ENCODE measurements at places on chromosomes 11 and 22.

- DNase-seq, result no peak
These were observed 11.2 kb downstream of the C11orf58 start for GRCh38 chr11:16749666-16750065.

DNA sequence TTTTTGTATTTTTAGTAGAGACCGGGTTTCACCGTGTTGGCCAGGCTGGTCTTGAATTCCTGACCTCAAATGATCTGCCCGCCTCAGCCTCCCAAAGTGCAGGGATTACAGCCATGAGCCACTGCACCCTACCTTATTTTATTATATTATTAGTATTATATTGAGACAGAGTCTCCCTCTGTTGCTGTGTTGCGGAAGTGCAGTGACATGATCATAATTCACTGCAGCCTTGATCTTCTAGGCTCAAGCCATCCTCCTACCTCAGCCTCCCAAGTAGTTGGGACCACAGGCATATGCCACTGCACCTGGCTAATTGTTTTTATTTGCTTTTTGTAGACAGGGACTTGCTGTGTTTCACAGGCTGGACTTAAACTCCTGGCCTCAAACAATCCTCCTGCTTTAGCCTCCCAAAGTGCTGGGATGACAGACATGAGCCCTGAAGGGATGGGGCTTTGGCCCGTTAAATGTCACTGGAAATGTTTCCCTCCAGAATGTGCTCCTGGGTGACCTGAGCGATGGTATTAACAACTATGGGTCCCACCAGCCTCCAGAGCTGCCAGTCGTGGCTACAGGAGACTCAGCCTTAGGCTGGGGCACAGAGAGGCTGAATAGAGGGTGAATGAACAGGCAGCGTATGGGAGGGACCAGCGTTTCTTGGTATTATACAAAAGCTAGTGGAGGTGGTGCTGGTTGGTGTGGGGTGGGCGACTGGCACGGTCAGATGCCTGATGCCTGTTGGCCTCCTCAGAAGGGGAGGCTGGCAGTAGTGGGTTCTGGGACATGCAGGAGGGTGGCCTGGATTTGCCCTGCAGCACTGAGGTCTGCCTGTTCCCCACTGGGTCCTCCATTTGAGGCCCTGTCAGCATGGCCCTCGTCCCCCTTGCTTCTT lies 7.3 kb downstream of the TANGO2 start:
- DNase-seq, result no peak

DNA sequence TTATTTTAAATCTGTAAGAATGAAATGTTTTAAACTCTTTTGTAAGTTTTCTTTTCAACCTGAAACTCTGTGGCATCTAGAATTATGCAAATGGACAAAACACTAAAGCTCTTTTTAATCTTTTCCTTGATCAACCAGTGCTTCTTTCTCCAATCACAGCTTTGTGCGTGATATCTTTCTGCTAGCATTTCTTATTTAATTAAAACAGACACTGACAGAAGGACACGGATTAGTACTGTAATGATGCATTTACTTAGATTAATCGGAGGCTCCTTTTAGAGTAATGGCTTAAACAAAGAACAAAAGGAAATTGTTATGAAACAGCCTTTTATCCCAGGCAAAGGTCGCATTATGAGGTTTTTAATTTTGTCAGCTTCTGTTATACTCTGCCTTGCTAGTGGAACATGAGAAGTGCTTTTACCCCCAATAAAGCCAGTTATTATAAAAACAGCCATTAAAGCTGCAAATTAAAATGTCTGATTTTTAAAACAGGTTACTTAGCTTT lies 48.5 kb upstream of the SOX6 start:
- no peak for DNase-seq

DNA sequence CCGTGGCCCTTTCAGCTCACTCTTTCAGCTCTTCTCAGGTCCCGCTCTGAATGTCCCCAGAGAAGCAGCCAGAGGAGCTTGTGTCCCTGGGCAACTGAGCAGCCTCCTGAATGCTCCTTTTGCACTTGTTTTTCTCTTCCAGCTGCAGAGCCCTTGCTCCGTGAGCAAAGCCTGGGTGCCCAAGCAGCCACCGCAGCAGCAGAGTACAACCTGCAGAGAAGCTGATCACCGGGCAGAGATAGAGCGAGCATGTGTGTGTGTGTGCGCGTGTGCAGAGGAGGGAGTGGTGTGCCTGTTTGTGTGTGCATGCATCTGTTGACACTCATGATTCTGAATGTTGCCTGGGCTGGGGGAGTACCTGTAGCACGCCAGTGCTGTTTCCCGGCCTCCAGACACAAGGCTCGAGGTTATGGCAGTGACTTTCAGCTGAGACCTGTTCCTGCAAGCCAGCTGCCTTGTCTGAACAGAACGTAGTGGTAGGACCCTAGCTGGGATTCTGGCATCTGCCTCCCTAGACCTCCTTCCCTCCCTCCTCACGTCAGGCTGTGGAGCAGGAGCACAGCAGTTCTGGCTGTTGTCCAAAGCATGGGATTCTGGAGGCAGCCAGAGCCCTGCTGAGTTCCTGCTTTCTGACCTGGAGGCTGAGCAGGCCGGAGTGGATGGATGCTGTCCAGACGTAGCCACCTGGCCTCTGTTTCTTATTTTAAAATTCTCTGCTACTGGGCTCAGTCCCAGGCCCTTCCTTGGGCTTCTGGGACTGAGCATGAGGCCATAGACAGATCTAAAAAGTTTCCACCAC lies 4.5 kb upstream of the MAPK8IP1 start:
- DNase-seq, result no peak

GRCh38 chr11:94171693-94172440 lies 43.2 kb downstream of the PANX1 start:
- peak; percentile 27 for DNase-seq

DNA sequence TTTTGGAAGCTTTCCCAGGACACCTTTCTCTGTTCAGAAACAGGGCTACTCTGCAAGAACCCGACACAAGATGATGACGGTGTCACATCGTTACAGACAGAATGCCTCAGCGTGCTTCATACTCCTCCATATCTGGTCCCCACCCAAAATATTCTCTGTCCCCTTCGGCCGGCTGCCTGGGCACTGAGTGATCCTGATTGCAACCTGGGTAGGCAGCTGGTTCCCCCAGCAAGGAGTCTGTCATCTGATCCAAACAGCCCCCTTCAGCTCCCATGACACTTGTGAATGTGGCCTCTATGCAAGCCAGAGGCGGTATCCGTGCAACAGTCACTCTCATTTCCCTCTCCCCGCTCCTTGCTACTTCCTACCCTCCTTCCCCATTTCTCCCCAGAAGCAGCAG lies 431.7 kb upstream of the B3GAT1 start:
- DNase-seq, result no peak

DNA sequence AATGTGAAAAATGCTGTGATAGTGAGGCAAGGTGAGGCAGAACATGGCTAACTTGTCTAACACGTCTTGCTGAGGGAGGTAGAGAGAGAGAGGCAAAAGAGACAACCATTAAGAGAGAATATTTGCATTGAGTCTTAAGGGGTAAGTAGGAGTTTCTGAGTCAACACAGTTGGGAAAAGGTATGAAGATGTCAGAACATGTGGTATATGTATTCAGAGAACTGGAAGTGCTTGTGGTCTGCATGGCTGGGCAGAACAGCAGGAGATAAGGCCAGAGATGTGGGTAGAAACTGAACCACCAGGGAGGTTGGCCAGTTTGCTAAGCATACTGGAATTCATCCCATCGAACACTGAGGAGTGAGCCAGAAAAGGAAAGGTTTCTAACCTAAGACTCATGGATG lies 25.0 kb upstream of the SLC5A1 start:
- no peak for DNase-seq

GRCh38 chr11:79025097-79025496 lies 415.7 kb downstream of the TENM4 start:
- DNase-seq, result no peak

- DNase-seq, result no peak
These were observed 38.2 kb downstream of the BRD1 start for GRCh38 chr22:49789289-49790141.

GRCh38 chr11:118263695-118264568 lies at the start of gene MPZL2:
TSS of gene MPZL2 (minus strand) at chr11:118264297. CDS start at chr11:118264153, 144 bp downstream.
- DNase-seq, result peak; percentile 23

- no peak for DNase-seq
These were observed 566.3 kb upstream of the CADM1 start for GRCh38 chr11:116070520-116070919.

GRCh38 chr11:50423208-50423607 lies 390.5 kb downstream of the OR4C45 start:
- DNase-seq, result no peak

DNA sequence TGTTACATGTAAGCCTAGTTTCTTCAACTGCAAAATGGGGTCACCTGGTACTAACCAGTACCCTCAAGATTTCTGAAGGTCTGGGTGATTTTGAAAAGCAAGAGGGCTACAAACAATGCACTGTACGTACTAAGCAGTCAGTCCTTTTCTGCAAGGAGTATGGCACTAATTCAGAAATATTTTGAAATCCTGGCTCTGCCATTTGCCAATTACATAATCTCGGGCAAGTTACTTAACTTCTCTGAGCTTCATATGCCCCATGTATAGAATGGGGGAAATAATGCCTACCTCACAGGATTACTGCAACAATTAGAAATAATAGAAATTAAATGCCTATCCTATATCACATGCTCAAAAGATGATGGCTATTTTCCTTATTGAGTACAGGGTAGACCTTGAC lies 60.7 kb upstream of the CCDC89 start:
- no peak for DNase-seq

DNA sequence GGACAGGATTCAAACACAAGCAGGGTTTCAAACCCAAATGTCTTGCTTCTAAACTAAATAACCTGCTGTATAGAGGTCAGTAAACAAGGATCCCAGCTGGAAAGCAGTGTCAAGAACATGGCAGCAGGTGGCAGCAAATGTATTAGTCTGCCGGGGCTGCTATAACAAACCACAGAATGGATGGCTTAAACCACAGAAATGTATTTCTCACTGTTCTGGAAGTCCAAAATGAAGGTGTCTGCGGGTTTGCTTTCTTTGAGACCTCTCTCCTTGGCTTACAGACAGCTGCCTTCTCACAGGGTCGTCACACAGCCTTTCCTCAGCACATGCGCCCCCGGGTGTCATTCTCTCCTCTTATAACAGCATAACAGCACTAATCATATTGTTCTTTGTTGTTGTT lies 65.1 kb upstream of the LRRC55 start:
- DNase-seq, result no peak

GRCh38 chr11:59011655-59012397 lies 72.5 kb downstream of the GLYATL1 start:
- no peak for DNase-seq

- no peak for DNase-seq
These were observed 349.4 kb downstream of the METTL15 start for GRCh38 chr11:28457481-28458065.

DNA sequence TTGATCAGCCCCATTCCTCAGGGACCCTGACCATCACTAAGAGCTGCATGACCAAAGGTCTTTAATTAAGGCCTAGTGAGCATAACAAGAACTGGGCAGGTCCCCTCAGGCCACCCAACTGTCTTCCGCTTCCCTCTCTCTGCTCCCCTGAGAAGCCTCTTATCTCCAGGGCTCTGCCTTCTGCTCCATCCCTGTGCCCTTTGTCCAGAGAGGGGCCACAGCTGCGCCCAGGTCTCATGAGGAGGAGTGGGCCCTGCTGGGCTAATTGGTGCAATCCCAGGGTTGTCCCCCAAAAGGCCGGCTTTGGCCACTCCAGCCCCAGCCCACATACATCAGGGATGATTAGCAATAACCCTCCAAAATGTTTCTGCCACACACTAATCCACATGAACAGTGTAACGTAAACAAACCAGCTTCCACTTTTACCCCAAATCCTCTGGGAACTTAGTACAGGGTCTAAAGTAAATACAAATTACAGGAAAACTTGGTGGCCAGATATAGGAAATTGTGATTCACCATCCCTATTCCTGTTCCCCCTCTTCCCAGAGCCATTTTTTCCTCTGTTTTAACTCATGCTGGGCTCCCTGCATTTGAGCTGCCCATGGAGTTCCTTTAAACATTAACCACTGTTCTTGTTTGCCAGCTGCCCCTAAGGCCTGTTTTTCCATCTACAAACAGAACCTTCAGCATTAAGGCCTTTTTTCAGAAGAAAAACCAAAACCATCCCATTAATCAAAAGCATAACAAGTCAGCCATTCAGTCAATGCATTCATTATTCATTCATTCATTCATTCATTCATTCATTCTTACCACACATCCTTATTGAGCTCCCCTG lies 34.6 kb upstream of the CAVIN3 start:
- DNase-seq, result no peak

- no peak for DNase-seq
These were observed 118.9 kb upstream of the PARVA start for GRCh38 chr11:12258451-12258850.

DNA sequence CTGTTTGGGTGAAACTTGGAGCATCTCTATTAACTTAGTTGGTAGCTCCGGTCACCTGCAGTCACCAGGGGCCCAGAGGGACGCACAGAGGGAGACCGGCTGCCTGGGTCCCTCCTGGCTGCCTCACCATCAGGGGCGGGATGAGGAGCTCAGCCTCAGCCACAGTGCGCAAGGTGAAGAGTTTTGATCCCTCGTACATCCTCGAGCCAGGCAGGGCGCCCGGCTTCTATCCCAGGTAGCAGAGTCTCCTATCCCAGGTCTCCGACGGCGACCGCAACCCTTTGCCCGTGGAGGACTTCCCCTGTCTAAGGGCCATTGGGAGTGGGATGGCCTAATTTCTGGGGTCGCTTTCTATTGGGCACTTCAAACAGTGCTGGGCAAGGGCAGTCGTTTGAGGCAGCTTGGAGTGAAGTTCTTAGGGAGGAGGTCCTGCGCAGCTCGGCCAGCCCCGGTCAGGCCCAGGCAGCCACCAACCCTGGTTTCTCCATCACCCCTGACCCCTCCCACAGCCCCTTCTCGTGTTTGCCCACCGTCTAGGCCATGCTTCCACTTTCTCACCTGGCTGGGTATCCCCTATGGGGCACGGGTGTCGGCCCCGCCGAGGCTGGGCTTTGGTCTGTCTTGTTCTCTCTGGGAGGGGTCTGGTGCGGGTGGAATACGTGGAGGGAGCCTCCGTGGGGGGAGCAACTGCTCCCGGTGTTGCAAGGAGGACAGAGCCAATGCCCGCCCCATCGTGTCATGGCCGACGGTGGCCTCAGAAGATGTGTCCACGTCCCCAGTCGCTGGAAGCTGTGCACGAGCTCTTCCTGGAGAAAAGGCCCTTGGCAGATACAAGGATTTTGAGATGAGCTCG lies 3.6 kb upstream of the MRGPRG start:
- no peak for DNase-seq

Measured in activated CD4-positive, alpha-beta T cell treated with anti-CD3 and anti-CD28 coated beads for 4 hours (primary cell).